Stimulated activated CD4-positive, alpha-beta T cell treated with anti-CD3 and anti-CD28 coated beads, Interleukin-15, amount 100 ng/mL, for 1 hour (primary cell): ENCODE measurements at places on chromosomes 3 and 15.

DNA sequence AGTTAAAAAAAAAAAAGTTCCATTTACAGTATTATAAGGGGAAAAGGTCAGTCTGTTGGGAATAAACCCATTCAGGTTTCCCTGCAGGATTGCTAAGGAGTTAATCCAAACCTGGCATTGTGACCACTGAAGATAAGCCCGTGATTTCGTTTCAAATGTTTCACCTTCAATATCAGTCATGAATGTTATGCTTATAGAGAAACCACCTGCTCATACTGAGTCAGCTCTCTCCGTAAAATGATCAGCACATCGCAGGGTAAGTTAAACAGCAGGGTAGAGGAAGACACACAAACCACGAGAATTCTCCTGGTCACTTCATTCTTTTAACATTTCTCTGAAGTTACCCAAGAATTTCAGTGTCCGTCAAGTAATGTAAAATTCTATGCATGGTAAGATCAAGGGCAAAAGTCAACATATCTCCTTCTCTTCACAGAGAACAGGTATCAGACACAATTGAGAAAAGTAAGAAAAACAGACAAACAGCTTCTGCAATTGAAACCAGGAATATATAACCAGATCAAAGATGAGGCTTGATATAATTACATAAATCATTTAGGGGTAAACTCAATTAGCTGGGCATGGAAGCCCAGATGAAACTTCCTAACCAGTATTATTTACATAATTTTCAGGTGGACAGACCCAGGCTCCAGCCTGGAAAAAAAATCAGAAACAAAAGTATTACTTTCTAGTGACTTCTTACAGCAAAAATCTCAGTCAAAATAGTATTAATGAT, 67.6 kb upstream of the ARHGEF3 start:
- DNase-seq = no peak

- no peak for DNase-seq
Observed at GRCh38 chr15:67097930-67098740, 32.7 kb downstream of the SMAD3 start.

GRCh38 chr3:19644405-19644804, 289.6 kb downstream of the EFHB start:
- no peak for DNase-seq

- DNase-seq = no peak
Observed at GRCh38 chr3:128483657-128484403, 9.2 kb downstream of the GATA2 start.

GRCh38 chr3:149296972-149297371, 36.5 kb downstream of the TM4SF18 start:
- DNase-seq = no peak

GRCh38 chr3:143970773-143971358, 757 bp upstream of the DIPK2A start:
- DNase-seq = peak; percentile 31

- DNase-seq = no peak
Observed at GRCh38 chr3:134798681-134799311, 3.7 kb downstream of the EPHB1 start.

DNA sequence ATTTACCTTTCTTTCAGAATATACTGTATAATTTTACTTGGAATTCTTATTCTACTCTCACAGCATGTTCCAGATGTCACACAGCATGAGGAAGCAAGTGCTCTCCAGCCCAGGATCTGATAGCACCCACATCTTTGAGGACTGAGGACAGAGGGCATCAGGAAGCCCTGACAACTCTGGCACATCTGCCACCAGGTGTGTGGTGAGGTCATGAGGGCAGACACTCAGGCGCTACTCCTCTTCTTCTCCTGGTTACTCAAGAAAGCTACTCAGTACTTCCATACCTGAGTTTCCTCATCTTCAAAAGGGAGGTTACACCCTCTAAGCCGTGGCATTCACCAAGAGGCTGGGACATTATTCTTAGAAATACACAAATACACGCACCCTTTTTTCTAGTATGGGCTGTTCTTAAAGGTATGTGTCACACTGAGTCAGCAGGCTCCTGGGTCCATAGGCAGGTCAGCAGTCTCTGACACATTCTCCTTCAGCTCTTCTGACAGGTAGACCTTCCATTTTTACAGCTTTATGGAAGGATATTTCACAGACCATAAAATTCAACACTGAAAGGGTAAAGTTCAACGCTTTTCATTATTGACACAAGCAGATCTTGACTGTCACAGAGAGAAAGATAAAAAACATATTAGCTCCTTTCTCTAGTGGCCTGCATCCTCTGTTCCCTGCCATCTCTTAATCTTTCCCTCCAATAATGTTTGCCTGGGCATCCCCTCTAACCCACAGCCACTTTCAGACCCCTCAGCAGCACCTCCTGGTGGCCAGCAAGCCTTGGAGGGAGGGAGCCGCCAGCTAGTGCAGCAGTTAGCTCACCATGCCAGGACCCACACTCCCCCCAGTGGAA, 103.2 kb upstream of the TJP1 start:
- DNase-seq = no peak

DNA sequence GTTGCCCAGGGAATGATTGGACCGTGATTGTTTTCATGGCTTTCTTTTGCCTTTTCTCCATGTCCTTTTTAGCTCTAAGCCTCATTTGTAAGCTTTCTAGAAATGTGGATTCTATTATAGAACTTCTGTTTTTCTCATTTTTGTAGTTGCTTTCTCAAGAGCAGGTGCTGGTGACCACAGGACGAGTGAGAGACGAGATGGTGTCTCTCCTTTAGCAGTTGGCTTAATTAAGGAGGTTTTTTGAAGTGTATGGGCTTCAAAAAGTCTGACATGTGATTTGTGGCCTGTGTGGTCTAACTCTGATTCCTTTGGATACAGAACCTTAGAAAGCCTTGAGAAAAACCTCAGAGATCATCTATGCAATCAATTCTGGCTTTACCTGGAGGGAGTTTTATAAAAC, 292.8 kb downstream of the LPP start:
- DNase-seq = no peak

GRCh38 chr3:17901893-17902292, 159.5 kb upstream of the TBC1D5 start:
- DNase-seq = no peak

- no peak for DNase-seq
Observed at GRCh38 chr3:11379238-11379823, 107.1 kb downstream of the ATG7 start.

DNA sequence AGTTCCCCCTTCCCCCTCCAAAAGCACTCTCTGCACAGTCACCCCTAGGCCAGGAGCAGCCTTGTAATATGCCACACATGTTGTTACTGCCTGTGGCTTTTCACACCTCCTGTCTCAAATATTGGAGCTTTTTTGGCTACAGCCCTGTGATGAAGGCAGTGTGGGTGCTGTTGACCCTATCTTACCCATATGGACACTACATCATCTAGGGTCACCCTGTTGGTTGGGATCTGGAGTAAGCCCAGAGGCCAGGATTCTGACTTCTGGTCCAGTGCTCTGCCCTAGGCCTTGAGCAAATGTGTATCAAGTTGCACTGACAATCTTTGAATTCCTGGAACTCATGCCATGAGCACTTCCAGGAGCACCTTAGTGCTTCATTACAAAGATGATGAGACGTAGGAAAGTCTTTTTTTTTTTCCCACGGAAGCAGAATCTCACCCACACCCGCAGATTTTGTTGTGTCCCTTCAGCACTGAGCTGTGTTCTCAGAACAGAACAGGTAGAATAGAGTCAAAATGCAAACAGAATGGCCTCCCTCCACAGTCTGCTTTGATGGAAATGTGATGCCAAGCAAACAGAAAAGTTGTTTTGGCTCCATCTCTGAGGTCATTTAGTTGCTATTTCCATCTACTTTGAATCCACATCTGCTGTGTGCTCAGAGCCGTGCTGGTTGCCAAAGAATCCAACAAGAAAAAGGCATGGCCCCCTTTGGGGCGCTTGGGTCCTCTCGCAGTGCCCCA, 49.6 kb downstream of the SMAD3 start:
- no peak for DNase-seq
